ENCODE measurements at places on chromosomes 13 and 19.

- no peak for DNase-seq
Observed at GRCh38 chr13:84978851-84979250, 820.4 kb downstream of the SLITRK6 start.

- DNase-seq: no peak
Observed at GRCh38 chr19:343451-343931, 1.1 kb downstream of the MIER2 start.

GRCh38 chr13:105638426-105638825 lies 897.0 kb downstream of the EFNB2 start:
- DNase-seq: no peak

GRCh38 chr19:50380751-50381151 lies 3.4 kb upstream of the POLD1 start:
- no peak for DNase-seq

DNA sequence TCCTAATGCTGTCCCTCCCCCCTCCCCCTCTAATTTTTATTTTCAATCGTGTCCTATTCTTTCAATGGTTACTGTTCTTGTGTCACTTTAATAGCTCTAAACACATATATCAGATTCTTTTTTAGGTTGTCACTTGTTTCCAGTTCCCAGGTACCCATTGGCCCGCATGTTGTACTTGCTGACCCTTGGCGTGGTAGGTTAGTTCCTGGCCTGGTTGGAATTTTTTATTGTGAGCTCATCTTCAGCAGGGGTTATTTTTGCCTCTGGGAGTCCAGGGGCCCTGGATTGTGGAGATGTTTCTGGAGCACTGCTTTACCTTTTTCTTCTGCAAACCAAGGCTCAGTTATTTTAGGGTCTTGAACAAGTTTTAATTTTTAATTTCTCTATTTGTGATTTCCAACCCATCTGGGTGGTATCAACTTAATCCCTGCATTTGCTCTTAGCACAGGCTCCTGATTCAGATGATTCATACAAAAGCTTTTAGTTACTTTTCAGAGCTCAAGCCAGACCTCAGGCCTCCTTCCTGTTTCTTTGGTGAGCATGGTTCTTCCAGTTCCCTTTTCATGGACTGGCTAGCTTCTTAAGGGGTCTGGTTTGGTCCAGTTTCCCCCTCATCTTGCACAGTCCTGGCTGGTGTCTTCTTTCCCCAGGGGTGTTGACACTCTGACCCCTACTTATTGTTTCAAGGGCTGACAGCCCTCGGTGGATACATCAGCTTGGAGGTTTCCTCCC lies 220.5 kb downstream of the TM9SF2 start:
- DNase-seq: no peak

DNA sequence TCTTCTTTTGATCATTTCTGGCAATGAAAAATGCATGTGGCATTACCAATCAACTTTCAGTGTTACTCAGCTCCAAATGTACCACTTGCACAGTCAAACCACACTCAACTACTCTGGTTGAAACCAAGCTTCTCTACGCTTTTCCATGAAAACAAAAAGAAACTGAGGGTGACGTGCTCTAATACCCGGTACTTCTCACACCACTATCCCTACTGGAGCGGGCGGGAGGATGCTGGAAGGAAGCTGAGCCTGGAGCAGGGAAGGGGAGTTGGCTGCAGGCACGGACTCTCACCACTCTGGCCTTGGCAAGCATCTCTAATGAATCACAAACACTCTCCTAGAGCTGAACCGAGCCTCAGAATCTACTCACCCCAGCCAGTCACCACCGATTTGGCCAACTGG lies 48.2 kb downstream of the STK24 start:
- DNase-seq: no peak

- DNase-seq: no peak
Observed at GRCh38 chr19:48678201-48678600, 5.4 kb upstream of the NTN5 start.

Measured in uterus (tissue), 4 donors.